Purkinje cell (primary cell): ENCODE measurements at places on chromosomes 5 and 9. TPM values are rescaled to one million over a fixed set of nuclear protein-coding genes. Genes with fewer than 3 reads are reported as not detected.

The PCDHA12 gene
- polyA plus RNA-seq: 1.1 and 1.2 TPM in 2 replicates

The EFCAB9 gene
- polyA plus RNA-seq: not detected in 2 replicates

The FOXI1 gene
- polyA plus RNA-seq: not detected in 2 replicates

The LCN1 gene
- polyA plus RNA-seq: not detected in 2 replicates

The PCDHGA6 gene
- 0.30 and 0.60 TPM in 2 replicates for polyA plus RNA-seq

The OBP2B gene
- not detected in 2 replicates for polyA plus RNA-seq

The ADAM19 gene
- polyA plus RNA-seq: 2.9 and 4.6 TPM in 2 replicates

The CDKN2A gene
- 28.8 and 60.3 TPM in 2 replicates for polyA plus RNA-seq

The PTGER4 gene
- polyA plus RNA-seq: not detected in 2 replicates

The CDKN2B-AS1 gene
- polyA plus RNA-seq: 2.5 and 10.7 TPM in 2 replicates

The ISOC1 gene
- 17.3 and 19.0 TPM in 2 replicates for polyA plus RNA-seq

The PAIP1 gene
- polyA plus RNA-seq: 75.3 and 107 TPM in 2 replicates

The PCDHB5 gene
- polyA plus RNA-seq: 2.1 and 4.8 TPM in 2 replicates

The F2RL2 gene
- not detected in 2 replicates for polyA plus RNA-seq

The MOB3B gene
- polyA plus RNA-seq: 5.7 and 10.9 TPM in 2 replicates

The PIP5KL1 gene
- not detected in 2 replicates for polyA plus RNA-seq

The HNRNPK gene
- polyA plus RNA-seq: 99.5 and 119 TPM in 2 replicates
